Stomach (tissue), 19 donors: ENCODE measurements at places on chromosomes 11 and 22. TPM values are rescaled to one million over a fixed set of nuclear protein-coding genes. Genes with fewer than 3 reads are reported as not detected.

The RFPL3 gene
- total RNA-seq, result not detected

GRCh38 chr11:94184362-94184761 is 55.7 kb downstream of the PANX1 start:
- no peaks in the 10 kb centered on the region for H3K27me3 ChIP-seq
- no peak overlapping the region for H3K4me3 ChIP-seq
- peaks cover 10% of the 10 kb centered on the region for H3K36me3 ChIP-seq
- H3K27ac ChIP-seq, result no peak overlapping the region

GRCh38 chr11:134261626-134262488 is 8.5 kb downstream of the ACAD8 start:
- no peak overlapping the region for H3K4me3 ChIP-seq
- DNase-seq, result no peak
- peaks cover 86% of the 10 kb centered on the region for H3K36me3 ChIP-seq

DNA sequence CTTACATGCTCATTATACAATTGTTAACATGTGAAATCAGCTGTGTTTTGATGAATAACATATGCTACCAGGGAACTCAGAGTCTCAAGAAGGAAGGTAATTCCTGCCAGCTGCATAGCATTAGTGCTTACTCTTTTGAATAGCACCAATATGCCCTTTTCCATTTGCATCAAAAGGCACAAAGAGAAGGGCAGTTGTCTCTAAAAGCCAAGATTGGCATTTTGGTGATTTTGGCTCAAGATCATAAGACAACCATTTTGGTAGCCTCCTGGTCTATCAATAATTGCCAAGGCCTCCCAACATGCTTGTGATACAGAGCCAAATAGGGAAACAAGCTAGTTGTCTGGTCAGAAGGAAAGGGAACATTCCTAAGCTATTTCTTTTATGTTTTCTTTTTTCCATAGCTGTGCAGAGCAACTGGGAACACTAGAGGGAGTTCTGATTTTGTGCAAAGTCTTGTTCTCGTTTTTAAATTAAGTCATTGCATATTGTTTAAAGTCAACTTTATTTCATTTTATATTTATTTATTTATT is 416.7 kb upstream of the CHORDC1 start:
- H3K27ac ChIP-seq, result no peak overlapping the region
- DNase-seq, result peak; percentile 19
- H3K27me3 ChIP-seq, result no peaks in the 10 kb centered on the region
- H3K4me3 ChIP-seq, result no peak overlapping the region
- no peaks in the 10 kb centered on the region for H3K36me3 ChIP-seq

GRCh38 chr11:2306452-2306823 is 4.6 kb downstream of the TSPAN32 start:
- H3K36me3 ChIP-seq, result no peaks in the 10 kb centered on the region
- H3K27ac ChIP-seq, result peak overlapping the region; percentile 85
- no peak overlapping the region for H3K4me3 ChIP-seq
- H3K27me3 ChIP-seq, result no peaks in the 10 kb centered on the region
- peak; percentile 93 for DNase-seq

DNA sequence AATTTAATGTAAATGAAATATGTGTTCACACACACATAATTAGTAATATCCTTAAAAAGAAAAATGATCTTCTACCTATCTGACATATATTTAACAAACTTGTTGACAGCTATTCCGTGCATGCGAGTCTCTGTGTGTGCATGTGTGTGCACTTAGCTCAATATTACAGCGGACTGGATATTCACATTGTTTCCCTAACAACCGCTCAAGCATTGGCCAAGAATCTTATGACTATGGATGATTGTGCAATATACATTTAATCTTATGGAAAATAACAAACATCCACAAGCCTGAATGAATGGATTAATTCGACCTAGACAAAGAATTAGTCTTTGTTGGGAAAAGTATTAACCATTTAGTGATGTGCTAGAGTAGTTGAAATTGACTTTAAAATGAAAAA is 1078.6 kb downstream of the LRRC4C start:
- H3K4me3 ChIP-seq, result no peak overlapping the region
- H3K4me1 ChIP-seq, result no peaks in the 10 kb centered on the region
- no peaks in the 10 kb centered on the region for H3K27me3 ChIP-seq

The CHST1 gene
- 4.9 TPM for total RNA-seq
